ENCODE measurements at places on chromosomes 7 and 10.

DNA sequence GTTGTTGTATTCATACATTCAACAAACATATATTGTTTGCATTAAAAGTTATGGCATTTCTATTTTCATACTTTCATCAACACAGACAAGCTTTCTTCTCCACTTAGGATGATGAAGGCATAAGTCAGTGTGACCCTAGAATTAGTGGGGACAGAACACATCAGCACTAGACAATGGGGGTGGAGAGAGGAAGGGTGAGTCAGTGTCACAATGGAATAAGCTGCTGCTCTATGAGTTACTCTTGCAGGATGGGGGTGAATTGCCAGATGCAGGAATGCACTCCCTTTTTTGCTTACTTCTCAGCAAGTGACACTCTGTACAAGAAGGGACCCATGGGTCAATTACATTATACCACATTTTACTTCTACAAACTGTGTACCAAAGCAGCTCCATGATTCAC, 74.0 kb downstream of the DGKI start:
- no peak for DNase-seq

- no peak for DNase-seq
Measured at GRCh38 chr7:125357676-125358455, 428.2 kb upstream of the POT1 start.

GRCh38 chr10:5195727-5196374, 786 bp upstream of the AKR1C4 start:
- no peak for DNase-seq

- no peak for DNase-seq
Measured at GRCh38 chr7:140501966-140502365, 22.7 kb upstream of the MKRN1 start.

DNA sequence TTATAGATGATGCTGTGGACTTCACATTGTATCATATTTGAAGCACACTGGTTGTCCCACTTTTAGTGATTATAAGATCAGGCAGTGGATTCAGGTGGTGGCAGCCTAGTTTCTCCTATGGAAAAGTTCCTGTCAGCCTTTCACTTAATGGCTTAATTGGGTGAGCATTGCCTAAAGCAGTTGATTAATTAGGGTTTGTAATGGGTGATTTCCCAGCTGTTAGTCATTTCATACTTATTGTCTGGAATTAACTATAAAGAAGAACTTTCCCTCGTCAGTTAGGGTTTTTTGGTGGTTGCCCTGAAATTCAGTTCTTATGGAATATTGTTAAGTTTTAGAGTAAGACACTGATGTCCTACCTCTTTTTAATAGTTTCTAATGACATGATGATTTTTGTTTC, 78.8 kb downstream of the SLC25A40 start:
- no peak for DNase-seq

GRCh38 chr7:17071866-17072265, 190.1 kb upstream of the AGR3 start:
- DNase-seq, result no peak

- no peak for DNase-seq
Measured at GRCh38 chr7:84425702-84426259, 231.2 kb upstream of the SEMA3A start.

DNA sequence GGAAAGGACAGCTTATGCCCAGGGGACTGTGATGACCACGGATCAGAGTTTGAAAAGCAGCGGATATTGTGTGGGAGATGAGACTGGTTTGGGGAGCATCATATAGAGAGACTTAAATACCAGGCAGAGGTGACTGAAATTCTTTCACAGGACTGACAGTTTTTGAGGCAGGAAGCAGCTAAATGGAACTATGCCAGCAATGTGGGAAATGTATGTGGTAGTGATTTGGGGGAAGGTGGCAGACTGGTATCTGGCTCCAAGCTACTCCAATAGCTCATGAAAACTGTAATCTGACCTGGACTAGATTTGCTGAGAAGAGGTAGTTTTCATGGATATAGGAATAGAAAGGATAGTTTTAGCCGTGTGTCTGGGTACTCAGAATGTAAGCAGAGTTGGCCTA, 592.6 kb downstream of the REEP3 start:
- no peak for DNase-seq

DNA sequence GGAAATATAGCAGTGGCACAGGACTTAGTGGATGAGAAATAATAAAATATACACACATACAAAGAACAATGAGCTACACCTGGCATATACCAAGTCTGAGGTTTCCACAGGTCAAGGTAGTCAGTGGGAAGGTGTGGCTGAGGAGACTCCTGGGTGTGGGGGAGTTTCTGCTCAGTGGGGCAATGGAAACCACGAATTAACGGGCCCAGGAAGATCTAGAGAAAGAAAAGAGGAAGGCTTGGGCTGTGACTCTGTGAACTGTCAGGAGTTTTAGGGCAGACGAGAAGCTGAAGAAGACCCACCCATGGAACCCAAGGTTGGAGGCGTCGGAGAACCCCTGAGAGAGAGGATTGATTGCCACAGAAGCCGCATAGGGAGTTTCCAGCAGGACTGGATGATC, 196.5 kb downstream of the HERPUD2 start:
- no peak for DNase-seq

DNA sequence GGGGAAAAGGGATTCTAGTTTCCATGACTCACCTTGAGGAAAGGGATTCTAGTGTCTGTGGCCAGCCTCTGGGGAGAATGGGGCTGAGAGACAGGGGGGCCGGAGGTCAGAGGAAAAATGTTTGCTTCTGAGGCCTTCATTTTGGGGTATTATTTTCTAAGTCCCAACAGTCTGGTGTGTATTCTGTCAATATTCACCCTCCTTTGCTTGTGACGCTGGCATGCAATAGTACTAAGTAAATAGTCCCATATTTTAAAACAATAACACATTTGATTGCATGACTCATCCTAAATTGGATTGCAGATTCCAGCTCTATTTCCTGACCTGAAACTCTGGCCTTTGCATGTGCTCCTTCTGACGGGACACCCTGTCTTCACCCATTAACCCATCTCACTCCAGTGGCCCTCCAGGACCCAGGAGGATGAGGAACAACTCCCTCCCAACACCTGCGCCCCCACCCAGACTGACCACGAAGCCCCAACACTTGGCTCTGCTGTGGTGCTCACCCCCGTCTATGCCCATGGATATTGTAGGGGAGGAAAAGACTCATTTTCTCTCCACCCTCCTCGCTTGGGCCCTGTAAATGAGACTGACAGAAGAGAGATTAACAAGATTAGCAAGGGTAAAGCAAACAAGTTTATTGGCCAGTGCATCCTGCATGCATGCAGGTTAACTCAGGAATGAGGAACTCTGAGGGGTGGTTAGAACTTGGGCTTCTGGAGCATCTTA, 495.6 kb upstream of the KLF6 start:
- no peak for DNase-seq

DNA sequence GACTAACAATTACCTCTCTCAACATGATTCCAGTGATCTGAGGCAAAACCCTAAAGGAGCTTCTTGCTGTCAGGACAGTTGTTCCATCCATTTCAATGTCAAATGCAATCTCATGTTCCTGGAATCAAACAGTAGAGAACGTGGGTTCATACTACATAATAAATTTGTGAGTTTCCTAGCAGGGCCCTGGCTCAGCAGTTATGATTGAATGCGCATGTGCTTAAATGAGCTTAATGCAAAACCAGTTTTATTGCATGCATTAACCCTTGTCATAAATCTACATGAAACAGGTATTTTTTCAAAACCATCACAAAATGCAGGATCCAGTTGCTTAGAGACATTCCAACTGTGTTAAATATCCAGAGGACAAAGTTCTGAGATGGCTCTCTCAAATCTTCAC, 225.4 kb upstream of the TMEM72 start:
- DNase-seq, result no peak

- DNase-seq, result no peak
Measured at GRCh38 chr10:43055217-43055616, 21.7 kb upstream of the RET start.

DNA sequence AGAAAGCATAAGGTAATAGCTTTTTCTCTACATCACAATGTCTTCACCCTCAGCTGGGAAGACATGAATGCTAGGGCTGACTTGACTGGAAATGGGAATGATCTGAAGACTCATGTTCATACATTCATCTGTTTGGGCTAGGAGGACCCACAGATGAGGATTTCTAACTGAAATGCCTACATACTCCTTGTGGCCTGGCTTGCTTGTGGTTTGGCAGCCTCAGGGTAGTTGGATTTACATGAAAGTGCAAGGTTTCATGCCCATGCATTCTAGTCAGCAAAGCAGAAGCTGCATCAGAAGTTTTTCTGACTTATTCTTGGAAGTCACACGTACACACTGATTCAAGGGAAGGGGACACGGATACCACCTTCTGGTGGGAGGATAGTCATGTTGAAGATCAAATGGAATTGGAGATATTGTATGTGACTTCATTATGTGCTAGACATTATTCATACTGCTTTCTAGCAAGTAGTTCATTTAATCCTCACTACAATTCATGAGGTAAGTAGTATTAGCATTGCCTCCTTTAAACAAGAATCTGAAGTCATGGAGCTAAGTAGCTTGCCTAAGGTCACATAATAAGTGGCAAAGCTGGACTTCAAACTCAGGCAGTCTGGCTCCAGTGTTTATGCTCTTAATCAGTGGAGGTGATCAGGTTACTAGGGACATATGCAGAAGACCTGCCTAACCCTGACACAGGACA, 957.0 kb downstream of the LRMDA start:
- DNase-seq, result no peak

- DNase-seq, result no peak
Measured at GRCh38 chr7:65820287-65820950, 52.5 kb upstream of the VKORC1L1 start.

- DNase-seq, result no peak
Measured at GRCh38 chr10:47246406-47247147, 53.4 kb upstream of the GDF10 start.

DNA sequence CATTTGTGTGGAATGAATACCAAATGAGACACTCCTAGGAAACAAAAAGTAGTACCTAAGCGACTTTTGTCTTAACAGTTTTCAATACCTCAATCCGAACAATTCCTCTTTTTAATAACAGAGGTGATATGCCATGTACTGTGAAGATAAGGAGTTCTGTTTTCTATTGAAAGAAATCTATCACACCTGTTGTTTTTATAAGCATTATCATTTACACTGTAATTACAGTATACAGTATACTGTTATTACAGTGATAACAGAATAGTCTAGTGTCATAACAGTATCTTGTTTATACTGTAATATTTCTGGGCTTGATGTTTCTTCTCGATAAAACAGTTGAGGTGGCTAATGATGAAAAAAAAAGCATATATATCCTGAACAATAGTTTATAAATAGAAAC, 9.4 kb upstream of the RHOBTB1 start:
- DNase-seq, result no peak

GRCh38 chr10:34397324-34397723, 417.8 kb downstream of the PARD3 start:
- DNase-seq, result no peak

DNA sequence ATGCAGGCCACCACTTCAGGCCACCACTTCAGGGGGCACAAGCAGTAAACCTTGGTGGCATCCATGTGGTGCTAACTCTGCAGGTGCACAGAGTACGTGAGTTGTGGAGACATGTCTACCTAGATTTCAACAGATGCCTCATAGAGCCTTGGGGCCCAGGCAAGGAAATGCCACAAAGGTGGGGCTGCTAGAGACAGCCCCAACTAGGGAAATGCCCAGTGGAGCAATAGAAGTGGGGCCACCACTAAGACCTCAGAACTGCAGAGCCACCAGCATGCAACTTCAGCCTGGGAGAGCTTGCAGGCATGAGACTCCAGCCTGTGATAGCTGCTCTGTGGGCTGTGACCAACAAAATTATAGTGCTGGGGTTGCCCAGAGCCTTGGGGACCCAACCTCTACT, 107.6 kb downstream of the DNAJC1 start:
- no peak for DNase-seq

DNA sequence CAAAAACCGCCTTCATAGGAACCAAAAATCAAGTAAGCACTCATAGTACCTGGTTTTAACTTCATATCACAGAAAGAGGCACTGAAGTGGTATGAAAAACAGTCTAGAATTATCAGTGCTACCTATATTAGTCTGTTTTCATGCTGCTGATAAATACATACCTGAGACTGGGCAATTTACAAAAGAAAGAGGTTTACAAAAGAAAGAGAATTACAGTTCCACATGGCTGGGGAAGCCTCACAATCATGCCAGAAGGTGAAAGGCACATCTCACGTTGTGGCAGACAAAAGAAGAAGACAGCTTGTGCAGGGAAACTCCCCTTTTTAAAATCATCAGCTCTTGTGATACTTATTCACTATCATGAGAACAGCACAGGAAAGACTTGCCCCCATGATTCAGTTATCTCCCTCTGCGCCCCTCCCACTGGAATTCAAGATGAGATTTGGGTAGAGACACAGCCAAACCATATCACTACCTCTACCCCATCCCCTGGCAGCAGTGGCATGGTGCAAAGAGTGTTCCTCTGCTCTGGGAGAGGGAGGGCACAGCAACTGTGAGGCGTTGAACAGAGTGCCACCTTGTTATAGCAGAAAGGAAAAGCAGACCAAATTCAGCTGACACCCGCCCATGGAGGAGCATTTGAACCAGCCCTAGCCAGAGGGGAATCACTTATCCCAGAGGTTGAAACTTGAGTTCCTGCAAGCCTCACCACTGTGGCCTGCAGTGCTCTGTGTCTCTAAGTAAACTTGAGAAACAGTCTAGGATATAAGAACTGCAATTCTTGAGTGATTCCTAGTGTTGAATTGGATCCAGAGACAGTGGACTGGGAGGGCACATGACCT, 61.9 kb upstream of the PTPRZ1 start:
- DNase-seq, result no peak

GRCh38 chr7:466465-467191, 53.0 kb downstream of the PDGFA start:
- no peak for DNase-seq

GRCh38 chr10:63642808-63643207, 121.6 kb downstream of the REEP3 start:
- DNase-seq, result no peak

DNA sequence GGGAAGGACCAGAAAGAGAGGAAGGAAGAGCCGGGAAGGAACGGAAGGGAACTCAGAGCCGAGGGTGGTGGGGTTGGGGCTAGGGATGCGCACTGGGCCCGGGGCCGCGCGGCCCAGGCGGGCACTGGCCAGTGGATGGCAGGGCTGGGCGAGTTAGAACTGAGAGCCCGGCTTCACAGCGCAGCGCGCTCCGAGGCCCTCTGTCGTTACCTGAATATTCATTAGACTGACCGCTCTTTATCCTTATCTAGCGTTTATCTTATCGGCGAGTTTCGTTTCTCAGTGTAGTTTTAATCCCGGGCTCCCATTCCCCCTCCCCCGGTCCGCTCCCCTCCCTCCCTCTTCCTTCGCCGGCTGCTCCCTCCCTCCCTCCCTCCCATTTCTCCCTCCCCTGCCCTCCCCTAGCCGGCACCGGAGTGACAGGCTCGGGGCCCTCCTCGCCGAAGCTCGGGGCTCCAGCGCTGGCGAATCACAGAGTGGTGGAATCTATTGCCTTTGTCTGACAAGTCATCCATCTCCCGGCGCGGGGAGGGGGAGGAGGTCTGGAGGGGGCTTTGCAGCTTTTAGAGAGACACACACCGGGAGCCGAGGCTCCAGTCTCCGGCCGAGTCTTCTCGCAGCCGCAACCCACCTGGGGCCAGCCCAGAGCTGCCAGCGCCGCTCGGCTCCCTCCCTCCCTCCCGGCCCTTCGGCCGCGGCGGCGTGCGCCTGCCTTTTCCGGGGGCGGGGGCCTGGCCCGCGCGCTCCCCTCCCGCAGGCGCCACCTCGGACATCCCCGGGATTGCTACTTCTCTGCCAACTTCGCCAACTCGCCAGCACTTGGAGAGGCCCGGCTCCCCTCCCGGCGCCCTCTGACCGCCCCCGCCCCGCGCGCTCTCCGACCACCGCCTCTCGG, at the start of gene PAX2:
Gene PAX2 (plus strand): TSS at position 596 of the 895 bp plus-strand sequence. CDS start 679 bp downstream, outside the sequence.
- DNase-seq, result no peak

- no peak for DNase-seq
Measured at GRCh38 chr10:61757001-61757400, 94.3 kb downstream of the CABCOCO1 start.

All from stimulated activated CD4-positive, alpha-beta T cell treated with anti-CD3 and anti-CD28 coated beads, Interleukin-15, amount 100 ng/mL, for 24 hours (primary cell).